GM23338 (cell line): ENCODE measurements at places on chromosomes 2 and 18. TPM values are rescaled to one million over a fixed set of nuclear protein-coding genes. Genes with fewer than 3 reads are reported as not detected.

PTH2R gene
- 0.19 and 0.38 TPM in 2 replicates for total RNA-seq

PROKR1 gene
- 5.2 and 5.3 TPM in 2 replicates for total RNA-seq

FNDC4 gene
- 13.3 and 13.7 TPM in 2 replicates for total RNA-seq

NT5DC4 gene
- not detected in 2 replicates for total RNA-seq

- no peak for DNase-seq
Measured at GRCh38 chr18:79010802-79011201, 31.2 kb downstream of the SALL3 start.

DNA sequence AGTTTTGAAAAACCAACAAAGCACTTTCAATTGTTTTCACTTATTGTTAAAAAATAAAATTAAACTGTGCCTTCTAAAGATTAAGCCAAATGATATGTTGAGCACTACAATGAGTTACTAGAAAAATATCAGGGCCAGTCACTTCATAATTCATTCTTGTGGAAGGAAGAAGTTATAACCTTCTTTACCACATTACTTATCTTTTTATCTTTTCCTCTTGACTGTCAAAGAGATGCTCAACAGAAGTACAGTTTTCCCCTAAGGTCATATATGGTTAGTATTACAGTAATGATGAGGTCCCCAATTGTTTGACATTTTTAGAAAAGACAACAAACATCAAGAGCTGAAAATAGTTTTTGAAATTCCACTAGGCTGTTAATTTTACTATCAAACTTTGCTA is 9.4 kb downstream of the PELI1 start:
- DNase-seq = no peak
